M059J (cell line): ENCODE measurements at places on chromosomes 6 and 20. TPM values are rescaled to one million over a fixed set of nuclear protein-coding genes. Genes with fewer than 3 reads are reported as not detected.

DNA sequence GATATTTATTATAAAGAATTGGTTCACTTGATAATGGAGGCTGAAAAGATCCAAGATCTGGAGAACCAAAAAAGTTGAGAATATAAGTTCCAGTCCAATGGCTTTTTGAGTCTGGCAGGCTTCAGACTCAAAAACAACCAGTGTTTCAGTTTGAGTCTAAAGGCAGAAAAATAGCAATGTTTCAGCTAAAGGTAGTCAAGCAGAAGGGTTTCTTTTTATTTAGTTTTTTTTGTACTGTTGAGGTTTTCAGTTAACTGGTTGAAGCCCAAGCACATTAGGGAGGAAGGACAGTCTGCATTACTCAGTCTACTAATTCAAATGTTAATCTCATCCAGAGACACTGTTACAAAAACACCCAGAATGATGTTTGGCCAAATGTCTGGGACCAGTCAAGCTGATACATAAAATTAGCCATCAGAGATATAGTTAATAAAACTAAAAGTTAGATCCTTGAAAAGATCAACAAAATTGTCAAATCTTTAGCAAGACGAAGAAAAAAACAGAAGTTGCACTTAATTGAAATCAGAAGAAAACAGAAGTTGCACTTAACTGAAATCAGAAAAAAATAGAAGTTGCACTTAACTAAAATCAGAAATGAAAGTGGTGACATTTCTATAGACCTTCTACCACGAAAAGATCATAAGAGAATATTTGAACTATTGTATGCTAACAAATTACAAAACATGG lies 980.3 kb upstream of the FLRT3 start:
- DNase-seq = no peak

DNA sequence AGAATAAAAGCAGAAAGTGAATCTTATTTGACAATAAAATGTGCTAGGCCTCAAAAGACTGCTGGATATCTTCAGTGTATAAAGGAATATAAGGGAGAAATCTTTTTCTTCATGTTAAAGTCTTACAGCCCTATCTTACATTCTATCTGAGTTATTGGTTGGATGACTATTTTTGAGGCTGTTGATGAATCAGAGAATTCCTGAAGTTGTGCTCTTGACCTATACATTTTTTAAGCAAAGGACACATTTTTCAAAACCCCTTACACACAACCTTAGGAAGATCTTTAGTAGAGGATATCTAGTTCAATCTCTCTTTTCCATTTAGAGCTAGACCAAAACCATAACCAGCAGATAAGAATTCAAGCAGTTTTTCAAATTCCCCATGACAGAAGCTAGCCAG lies 10.9 kb upstream of the CGA start:
- DNase-seq = peak; percentile 60

GRCh38 chr20:13295637-13296036 lies 74.6 kb downstream of the ISM1 start:
- no peak for DNase-seq

Gene ADTRP
- 1.4 TPM in 2 replicates for total RNA-seq

DNA sequence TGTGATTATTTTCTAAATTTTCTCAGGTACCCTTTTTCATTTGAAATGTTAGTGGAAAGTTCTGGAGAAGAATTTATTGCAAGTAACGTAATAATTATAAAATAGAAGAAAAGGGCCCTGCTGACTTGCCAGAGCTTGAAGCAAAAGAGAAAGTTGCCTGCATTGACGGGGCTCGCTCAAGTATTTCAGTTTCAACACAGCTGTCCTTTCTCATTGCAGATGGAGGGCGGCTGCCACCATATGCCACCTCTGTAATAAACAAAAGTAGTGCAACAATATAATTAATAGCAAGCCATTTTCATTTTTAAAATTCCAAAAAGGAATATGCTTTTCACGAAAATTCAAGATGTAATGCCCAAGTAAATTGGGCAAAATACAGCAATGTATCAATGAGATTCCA lies 246.2 kb downstream of the PACRG start:
- DNase-seq = no peak

GRCh38 chr20:56843386-56843785 lies 214.3 kb downstream of the TFAP2C start:
- DNase-seq = no peak

DNA sequence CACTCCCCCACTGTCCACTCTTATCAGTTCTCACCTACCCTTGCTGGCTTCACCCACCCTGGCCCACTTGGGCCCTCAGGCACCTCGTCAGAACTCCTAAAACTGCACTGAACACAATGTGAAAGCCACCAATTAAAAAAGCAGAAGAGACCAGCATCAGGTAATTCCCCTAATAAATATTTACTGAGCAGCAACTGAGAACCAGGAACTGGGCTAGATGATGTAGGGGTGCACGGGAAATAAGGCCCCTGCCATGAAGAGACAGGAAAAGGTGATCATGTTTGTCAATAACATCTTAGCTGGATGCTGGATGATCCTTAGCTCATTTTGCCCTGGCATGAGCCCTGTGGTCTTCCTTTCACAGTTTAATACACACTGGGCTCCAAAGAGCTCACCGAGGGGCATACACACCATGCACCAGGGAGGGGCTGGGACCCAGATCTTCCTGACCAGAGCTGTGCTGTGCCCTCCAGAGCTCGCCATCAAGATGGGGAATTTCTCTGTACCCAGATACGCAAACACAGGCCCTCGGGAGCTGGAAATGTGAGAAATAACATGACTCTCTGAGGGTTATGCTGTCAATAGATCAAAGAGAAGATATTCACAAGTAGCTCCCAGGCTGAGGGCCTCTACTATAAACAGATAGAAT lies 113.6 kb upstream of the SLC22A16 start:
- DNase-seq = no peak

DNA sequence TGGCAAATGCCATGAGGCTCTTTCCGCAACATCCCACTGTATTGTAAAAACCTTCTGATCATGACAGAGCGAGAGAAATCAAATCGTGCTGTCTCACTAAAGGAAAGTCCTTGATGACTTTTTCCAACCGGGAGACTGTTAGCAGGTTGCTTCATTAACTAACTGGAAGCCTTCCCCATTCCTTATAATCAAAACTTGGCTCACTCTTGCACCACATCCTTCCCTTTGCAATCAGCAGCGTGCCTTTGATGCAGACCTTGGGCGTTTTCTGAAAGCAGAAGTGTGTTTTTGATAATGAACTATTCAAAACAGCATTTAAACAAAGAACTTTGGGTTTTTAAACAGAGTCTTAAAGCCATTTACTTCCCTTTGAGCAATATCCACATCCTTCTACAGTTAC lies 96.2 kb upstream of the CNR1 start:
- no peak for DNase-seq

Gene SMOC2
- total RNA-seq = 0.05 and 0.47 TPM in 2 replicates

DNA sequence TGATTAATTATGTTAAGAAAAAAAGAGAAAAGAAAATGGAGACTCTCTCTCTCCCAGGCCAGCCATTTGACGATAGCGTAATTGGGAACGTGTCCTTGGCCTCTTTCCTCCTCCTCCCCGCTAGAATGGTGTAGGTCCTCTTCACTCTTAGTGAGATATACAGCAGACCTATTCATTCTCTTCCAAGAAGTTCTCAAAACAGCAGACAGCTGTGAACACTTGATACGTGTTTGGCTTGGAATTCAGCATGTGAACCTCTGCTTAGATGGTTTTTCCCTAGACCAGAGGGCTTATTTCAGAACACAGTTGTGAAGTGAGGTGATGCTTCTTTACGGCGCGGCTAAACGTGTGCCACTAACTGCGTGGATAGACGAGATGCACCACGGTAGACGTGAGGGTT lies 32.6 kb upstream of the TULP4 start:
- no peak for DNase-seq

- no peak for DNase-seq
Measured at GRCh38 chr20:54059691-54060364, 10.6 kb downstream of the BCAS1 start.
